C1 segment of cervical spinal cord (tissue), 14 donors: ENCODE measurements at places on chromosomes 2 and 18.

- peak; percentile 27 for DNase-seq
Observed at GRCh38 chr2:207041279-207041678, 102.0 kb downstream of the CPO start.

GRCh38 chr2:9113262-9113661 is 93.3 kb upstream of the ASAP2 start:
- no peak for DNase-seq

DNA sequence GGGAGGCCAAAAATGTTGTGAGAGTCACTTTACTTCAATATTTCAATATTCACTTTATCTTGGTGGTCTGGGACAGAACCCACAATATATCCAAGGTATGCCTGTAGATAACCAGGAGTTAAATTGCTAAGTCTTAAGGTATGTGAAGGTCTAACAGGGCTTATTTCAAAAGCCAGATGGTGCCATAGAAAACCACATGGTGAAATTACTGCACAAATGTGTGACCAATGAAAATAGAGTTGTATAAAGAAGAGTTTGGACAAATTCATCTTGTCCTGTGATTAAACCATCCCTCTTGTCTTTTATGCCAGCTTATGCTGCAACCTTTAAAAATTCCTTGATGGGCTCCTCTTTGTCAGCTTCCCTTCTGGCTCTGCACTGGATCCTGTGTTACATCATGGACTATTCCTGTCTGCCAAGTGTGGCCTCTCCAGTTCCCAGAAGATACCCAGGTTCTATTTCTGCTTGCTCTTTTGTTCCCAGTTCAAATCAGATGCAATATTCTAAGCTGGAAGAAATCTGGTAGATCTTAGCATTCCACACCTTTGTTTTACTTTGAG is 46.8 kb downstream of the ANTXR1 start:
- DNase-seq: no peak

GRCh38 chr2:78721355-78722033 is 304.0 kb upstream of the REG3G start:
- no peak for DNase-seq

DNA sequence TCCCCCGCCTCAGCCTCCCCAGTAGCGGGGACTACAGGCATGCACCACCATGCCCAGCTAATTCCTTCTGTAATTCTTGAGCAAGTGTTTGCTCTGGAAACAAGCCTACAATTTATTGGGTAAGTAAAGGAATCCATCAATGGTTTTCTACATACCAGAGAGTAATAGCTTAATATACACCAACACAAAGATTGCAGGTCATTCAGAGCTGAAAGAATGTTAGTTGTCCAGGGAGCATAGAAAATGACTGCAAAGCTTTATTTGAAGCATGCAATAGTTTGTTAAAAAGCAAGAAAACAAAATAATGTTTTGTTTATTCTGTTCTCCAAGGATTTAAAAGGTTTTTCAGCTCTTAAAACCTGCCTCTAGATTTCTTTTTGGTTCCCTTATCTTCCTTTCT is 5.6 kb downstream of the IDH1 start:
- DNase-seq: no peak

DNA sequence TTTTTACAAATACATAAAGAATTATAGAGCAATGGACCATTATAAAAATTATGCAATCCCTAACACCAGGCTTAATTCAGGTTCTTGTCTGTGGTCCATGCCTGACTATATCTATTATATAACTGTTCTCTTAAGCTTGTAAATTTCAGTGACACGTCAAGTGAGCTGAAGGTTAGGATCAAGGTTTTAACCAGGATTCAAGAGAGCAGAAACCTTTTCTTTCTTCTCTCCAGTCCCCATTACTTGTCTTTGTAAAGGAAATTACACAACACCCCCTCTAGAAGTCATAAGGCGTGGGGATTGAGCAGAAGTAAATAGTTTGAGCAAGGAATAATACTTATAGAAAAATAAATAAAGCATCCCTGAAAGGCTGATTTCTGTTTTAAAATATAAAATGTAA is 122.0 kb downstream of the ZNF521 start:
- DNase-seq: no peak

GRCh38 chr2:11058129-11058528 is 97.1 kb upstream of the SLC66A3 start:
- no peak for DNase-seq

- no peak for DNase-seq
Observed at GRCh38 chr18:22682720-22683119, 250.4 kb upstream of the RBBP8 start.

DNA sequence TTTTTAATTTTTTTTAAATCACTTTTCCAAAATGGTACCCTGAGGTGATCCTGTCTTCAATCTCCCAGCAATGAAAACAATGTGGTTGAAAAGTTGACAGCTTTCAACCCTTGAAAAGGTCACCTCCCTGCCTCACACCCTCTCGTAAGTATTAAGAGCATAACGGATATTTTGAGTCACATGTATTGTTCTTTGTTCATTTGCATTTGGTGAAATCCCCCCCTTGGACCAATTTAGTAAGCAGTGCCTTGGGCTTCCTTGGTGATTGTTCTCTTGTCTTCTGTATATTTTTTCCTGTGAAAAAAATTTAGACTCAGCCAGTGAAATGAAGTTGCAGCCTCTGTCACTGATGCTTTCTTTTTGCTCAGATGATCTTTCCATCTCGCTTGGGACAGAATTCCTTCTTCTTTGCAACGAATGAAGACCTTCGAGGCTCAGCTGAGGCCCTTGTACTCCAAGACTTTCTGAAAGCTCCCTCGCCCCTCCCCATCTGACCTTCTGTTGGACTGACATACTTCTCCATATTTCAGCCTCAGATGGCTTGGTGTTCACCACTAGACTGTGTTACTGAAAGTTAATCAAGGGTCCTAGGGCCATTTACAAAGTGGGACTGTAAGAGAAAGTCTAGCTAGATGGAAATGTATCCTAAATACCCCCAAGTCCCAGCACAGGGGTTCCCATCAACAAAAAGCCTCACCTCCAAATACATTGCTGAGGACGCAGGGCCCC is 158.4 kb downstream of the BCL2 start:
- DNase-seq: no peak

GRCh38 chr2:25726522-25726921 is 53.1 kb upstream of the DTNB start:
- DNase-seq: no peak

- DNase-seq: no peak
Observed at GRCh38 chr2:233408366-233409285, 54.3 kb downstream of the DGKD start.

DNA sequence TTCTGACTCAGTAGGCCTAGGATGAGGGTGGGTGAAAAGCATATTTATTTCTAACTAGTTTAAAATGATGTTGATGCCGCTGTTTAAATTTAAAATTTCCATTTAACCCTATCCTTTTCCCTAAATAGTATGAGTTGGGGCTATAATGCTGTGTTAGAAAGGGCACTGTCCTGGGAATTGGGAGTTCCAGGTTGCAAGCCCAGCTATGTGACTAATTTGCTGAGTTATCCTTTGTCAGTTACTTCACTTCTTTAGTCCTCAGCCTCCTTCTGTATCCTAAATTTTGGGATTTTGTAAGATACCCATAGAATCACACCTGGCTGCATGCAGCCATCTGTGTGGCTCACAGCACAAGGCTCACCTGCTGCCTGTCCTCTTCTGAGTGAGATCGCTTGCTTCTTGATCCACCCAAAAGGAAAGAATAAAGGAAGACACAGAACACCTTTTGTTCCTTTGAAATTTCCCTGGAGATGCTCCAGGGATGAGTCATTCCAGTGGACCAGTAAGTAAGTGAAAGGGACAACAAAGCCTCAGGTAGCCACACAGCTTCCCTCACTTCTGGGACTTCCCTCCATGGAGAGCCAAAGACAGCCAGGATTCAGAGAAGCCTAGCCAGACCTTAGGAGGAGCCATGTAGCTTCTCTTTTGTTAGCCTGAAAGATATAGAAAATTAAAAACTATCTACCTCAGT is 97.2 kb downstream of the DTNA start:
- DNase-seq: no peak

- DNase-seq: no peak
Observed at GRCh38 chr2:112108178-112108832, 29.9 kb upstream of the FBLN7 start.

- no peak for DNase-seq
Observed at GRCh38 chr18:56900195-56901094, 246.4 kb upstream of the BOD1L2 start.

- no peak for DNase-seq
Observed at GRCh38 chr2:10490806-10491291, 42.7 kb upstream of the ODC1 start.

GRCh38 chr2:240884221-240884620 is 11.7 kb downstream of the MAB21L4 start:
- DNase-seq: no peak

GRCh38 chr2:202152104-202152715 is 79.2 kb downstream of the KIAA2012 start:
- DNase-seq: no peak

- DNase-seq: no peak
Observed at GRCh38 chr2:67936969-67937368, 125.8 kb downstream of the C1D start.

DNA sequence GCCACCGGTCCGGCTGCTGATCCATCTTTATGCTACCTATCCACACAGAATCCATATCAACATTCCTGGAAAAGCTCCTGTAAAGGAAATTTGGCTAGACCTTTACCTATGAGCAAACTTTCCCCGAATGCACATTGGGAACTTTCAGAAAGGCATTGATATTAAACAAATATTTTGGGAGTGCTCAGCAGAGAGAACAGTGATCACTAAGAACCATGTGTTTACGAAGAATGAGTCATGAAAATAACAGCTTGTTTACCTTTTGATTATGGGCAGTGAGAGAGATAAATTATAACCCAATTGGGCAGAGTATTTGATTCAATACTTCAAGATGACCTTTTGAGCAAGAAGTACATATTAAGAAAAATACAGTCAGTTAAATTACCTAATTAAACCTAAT is 189.7 kb upstream of the CDH2 start:
- DNase-seq: no peak

DNA sequence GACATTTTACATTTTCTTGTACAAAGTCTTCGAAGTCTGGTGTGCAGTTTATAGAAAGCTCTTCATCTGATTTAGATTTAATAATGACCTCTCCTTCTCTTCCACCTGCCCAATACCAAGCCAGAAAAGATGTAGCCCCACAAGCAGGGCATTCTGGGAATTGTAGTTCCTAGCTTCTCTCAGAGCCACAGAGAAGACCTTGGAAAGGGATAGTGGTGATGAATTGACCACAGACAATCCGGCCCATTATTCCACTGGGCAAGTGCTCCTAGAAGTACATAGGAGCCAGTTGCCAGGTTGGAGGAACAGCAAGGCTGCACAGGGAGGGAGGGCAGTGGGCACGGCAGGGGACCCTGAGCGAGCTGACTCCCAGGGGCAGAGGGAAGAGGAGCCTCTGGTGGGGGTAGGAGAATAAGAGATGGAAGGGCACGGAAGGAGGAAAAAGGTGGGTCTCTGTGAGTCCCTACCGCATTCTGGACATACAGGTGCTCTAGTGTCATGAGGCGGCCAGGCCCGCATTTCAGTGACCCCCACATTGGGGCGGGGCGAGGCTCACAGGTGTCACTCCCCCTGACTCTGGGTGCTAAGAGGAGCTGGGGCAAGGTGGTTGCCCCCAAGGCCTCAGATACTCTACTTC is 152.5 kb upstream of the HAAO start:
- no peak for DNase-seq

GRCh38 chr18:66558773-66559172 is 45.1 kb downstream of the CDH19 start:
- no peak for DNase-seq

GRCh38 chr2:46229134-46230063 is 67.8 kb upstream of the EPAS1 start:
- no peak for DNase-seq

DNA sequence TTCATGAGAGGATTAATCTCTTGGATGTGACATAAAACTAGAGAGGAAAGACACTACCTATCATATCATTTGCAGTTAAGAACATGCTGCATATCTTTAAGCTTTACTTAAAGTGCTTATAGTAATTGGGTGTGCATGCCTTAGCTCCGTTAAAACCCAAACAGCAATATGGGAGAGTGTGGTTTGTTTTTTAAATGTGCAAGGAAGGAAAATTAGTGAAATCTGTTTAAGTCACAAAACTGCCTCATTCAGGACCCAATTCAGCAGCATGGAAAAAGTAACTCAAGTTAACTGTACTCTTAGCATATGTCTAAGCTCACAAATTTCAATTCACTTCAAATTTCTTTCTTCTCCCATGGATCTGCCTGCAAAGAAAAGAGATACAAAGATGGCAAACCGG is 182.2 kb downstream of the ARHGAP15 start:
- DNase-seq: no peak

DNA sequence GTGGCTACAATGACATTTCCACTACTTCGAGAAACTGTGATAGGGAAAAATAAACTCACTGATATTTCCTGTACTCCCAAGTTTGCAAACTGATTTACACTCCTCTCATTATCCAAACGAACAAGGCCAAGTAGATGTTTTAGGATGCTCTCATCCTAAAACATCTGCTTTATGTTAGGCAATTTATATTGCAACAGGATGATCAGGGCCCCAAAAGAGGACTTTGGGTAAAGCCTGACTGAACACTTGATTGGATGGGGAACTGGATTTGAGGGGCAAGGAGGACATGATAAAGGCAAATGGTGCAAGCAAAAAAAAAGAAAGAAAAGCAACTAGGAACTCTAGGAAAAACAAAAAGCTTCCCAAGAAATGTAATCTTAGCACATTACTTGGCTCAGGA is 2.1 kb upstream of the HES6 start:
- no peak for DNase-seq
